ENCODE measurements at places on chromosomes 4 and X.

GRCh38 chr4:10112658-10113284, 3.8 kb downstream of the WDR1 start:
- no peak for DNase-seq

- peak; percentile 35 for DNase-seq
Observed at GRCh38 chr4:81030061-81030980, at the start of gene BMP3. Gene BMP3, plus strand, starts transcription at chr4:81030708. Its CDS starts 577 bp downstream, at chr4:81031285.

DNA sequence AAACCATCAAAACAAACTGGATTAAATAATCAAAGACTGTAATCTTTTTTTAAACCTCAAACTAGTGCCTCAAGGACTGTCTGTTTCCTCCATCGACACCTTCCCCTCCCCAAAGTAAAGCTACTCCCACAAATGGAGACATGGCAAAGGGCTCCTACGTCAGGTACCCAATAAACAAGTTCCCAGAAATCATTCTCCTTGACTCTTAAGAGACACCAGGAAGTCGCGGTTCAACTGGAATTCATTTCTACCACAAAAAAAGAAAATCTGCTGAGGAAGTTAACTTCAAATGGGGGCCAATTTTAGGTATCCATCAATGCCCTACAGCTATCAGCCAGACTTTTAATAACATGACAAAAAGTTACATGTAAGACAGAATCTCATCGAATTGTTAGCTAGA, 2.5 kb downstream of the RPS4X start:
- no peak for DNase-seq

GRCh38 chr4:142776026-142776425, 70.1 kb downstream of the INPP4B start:
- DNase-seq: no peak

GRCh38 chr4:135281230-135281629, 1079.6 kb upstream of the PABPC4L start:
- DNase-seq: no peak

Measured in fibroblast of lung (primary cell).